Stimulated activated CD8-positive, alpha-beta memory T cell treated with anti-CD3 and anti-CD28 coated beads, Interleukin-12 subunit alpha, Interleukin-12 subunit beta, amount 100 ng/mL, for 1 hour (primary cell): ENCODE measurements at places on chromosomes 1 and 21.

DNA sequence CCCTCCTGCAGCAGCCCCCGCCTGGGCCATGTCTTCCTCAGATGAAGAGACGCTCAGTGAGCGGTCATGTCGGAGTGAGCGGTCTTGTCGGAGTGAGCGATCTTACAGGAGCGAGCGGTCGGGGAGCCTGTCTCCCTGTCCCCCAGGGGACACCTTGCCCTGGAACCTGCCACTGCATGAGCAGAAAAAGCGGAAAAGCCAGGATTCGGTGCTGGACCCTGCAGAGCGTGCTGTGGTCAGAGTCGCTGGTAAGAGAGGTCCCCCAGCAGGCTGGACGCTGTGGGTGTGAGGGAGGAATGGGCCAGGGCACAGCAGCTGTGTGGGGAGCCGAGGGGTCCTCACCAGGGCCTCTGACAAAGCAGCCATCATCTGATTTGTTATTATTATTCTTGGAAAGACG lies 58.0 kb downstream of the NDUFS5 start:
- no peak for DNase-seq

GRCh38 chr1:186212568-186213224 lies 162.4 kb downstream of the TPR start:
- DNase-seq, result no peak

DNA sequence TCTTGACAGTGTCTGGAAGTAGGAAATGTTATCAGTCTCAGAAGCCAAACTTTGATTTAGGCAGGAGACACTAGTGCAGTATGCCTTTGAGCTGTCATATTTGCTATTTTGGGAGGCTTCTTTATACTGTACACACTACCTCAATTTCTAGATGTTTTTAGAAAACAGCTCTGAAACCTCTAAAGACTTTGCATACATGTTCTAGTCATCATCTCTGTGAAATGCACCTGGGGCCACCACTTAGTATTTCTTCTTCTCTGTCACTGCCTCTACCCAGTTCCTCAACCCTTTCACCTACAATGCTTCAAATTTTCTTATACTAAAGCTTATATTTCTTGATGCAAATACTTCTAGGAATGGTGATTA lies 29.1 kb upstream of the PLA2G4A start:
- no peak for DNase-seq

GRCh38 chr1:2320006-2320405 lies 71.3 kb downstream of the MORN1 start:
- no peak for DNase-seq

- no peak for DNase-seq
These were observed 8.3 kb downstream of the RASAL2 start for GRCh38 chr1:178102218-178102617.
